NCI-H187 treated with DMSO at 0.1 percent for 48 hours (cell line): ENCODE measurements at places on chromosomes 6 and 20.

DNA sequence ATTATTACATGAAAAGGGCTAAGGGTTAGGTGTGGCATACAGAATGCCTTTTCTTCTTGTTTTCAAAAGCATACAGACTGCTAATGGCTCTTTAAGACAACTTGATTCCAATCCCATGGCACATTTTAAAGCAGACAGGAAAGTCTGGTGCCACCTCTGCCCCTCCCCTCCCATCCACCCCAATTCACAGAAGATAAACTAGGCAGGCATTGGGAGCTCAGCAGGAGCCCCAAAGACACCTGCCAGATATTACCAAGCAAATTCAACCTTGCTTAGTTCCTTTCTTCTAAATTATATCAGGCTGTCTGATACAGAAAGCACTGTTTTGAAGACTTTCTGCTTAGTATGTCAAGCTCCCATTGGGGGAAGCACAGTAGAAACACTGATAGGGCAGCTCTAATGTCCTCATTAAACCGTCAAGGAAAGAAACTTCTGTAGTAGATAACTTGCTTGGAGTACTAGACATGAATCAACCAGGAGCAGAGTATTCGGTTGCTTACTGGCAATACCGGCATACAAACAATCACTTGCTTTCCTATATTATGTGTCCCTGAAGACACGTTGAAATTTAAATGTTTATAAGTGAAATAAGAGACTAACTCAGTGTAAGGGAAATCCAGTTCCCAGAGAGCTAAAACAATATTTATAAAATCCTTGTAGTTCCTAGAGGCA lies 13.0 kb downstream of the SESN1 start:
- no peak for DNase-seq

GRCh38 chr6:6436946-6437345 lies 116.5 kb upstream of the F13A1 start:
- no peak for DNase-seq

- DNase-seq = no peak
Observed at GRCh38 chr20:1301031-1301529, 27.9 kb downstream of the SDCBP2 start.

DNA sequence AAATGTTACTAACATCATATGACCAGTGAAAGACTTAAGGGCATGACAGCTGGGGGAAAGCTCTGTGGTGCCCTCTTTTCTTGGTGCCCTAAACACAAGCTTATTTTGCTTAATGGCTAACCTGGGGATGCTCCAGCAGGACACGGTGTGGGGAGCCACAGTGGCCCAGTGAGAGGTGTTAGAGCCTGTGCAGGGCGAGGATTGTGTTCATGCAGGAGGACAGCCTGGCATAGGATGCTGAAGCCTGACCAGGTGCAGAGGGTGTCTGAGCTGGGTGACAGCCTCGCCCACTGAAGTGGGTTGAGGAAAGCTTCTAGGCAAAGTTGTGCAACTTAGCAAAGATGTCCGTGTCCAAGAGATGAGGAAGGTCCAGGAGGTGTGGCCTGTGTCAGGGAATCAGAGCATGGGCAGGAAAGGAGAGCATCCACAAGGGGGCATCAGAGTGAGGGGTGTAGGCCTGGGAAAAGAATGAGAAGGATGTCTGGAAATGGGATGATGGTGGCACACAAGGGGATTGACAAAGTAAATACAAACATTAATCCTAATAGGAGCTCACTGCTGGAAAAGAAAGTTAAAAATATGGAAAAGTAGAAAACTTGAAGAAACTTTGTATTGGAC lies 33.9 kb downstream of the SLC17A4 start:
- DNase-seq = no peak

DNA sequence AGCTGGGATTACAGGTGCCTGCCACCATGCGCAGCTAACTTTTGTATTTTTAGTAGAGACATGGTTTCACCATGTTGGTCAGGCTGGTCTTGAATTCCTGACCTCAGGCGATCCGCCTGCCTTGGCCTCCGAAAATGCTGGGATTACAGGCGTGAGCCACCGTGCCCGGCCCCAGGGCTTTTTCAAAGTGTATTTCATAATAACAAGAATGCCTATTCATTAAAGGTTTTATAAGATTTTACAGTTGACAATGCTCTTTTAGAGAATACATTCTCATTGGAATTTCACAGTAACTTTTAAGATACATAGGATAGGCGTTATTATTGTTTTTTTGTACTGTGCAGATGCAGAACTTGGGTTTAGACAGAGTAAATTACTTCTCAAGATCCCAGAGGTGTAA lies 52.6 kb upstream of the PTPRK start:
- DNase-seq = no peak
